ENCODE measurements at places on chromosomes 6 and 20. TPM values are rescaled to one million over a fixed set of nuclear protein-coding genes. Genes with fewer than 3 reads are reported as not detected.

Gene ARFGAP1
- total RNA-seq, result 98.2 TPM

Gene NT5E
- 15.2 TPM for total RNA-seq

Gene ACSS1
- 13.5 TPM for total RNA-seq

Gene ZNF165
- total RNA-seq, result 0.47 TPM

Gene HLA-DRA
- total RNA-seq, result 14.0 TPM

Gene RAB32
- 0.89 TPM for total RNA-seq

Gene ZGPAT
- total RNA-seq, result 37.3 TPM

Gene PNLDC1
- total RNA-seq, result 0.97 TPM

Gene KDM1B
- total RNA-seq, result 8.6 TPM

Gene ADGRF5
- total RNA-seq, result not detected

Gene IRF4
- 831 TPM for total RNA-seq

Gene MUCL3
- not detected for total RNA-seq

Gene ERVFRD-1
- not detected for total RNA-seq

Gene RARS2
- 22.7 TPM for total RNA-seq

Gene PPP1R3G
- 0.05 TPM for total RNA-seq

Gene CEBPB
- total RNA-seq, result 45.5 TPM

Gene HRH3
- not detected for total RNA-seq

Gene EPPIN
- total RNA-seq, result not detected

Gene MRPL18
- 106 TPM for total RNA-seq

Gene KHDC1L
- total RNA-seq, result not detected

Gene ZKSCAN3
- 2.9 TPM for total RNA-seq

Gene TPBG
- total RNA-seq, result not detected

Gene MAPK13
- 59.4 TPM for total RNA-seq

Gene APOBEC2
- total RNA-seq, result not detected

Measured in activated CD4-positive, alpha-beta T cell treated with anti-CD3 and anti-CD28 coated beads, Interleukin-2, amount 10 ng/mL, durations not matched to agents 24 days and 14 days (primary cell).